Activated CD4-positive, alpha-beta T cell treated with anti-CD3 and anti-CD28 coated beads for 24 hours (primary cell): ENCODE measurements at places on chromosomes 4 and X.

- no peak for DNase-seq
Observed at GRCh38 chrX:136214551-136214950, 36.6 kb downstream of the MAP7D3 start.

GRCh38 chr4:114284629-114285028, 305.2 kb upstream of the ARSJ start:
- DNase-seq, result no peak

DNA sequence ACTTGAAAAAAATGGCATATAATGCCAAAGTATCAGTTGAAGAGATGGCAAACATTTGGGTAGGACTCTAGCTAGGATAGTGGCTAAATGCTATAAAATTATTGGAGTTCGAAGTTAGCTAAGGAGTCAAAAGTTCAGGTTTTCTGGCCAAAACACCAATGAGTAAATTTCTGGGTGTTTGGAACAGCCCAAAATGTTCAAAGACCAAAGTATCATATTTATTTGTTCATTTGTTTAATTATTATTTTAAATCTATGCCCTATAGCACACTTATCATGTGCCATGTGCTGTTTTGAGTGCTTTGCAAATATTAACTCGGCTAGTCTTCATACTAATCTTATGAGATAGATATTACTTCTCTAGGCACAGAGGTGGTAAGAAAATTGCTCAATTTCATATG, 285.5 kb downstream of the TEX13C start:
- no peak for DNase-seq

- no peak for DNase-seq
Observed at GRCh38 chr4:134754301-134755019, 552.9 kb upstream of the PABPC4L start.

- no peak for DNase-seq
Observed at GRCh38 chr4:80615099-80615498, 279.6 kb downstream of the CFAP299 start.

DNA sequence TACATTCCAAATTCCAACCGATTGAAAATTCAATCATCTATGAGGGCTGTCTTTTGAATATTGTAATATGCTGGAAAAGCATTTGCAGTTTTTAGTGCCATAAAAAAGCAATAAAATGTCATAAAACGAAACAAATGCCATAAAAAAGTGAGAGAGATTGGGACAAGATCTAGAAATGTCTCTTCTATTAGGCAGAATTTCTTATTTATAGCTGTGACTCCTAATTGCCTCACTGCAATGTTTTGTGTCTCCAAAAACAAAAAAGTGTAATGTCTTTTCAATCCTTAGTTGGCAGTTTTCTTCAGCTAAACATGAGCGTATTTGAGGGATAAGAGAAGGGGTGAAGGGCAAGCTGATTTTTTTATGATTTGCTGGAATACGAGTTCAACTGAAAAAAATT, 153.9 kb downstream of the NAF1 start:
- DNase-seq, result no peak

DNA sequence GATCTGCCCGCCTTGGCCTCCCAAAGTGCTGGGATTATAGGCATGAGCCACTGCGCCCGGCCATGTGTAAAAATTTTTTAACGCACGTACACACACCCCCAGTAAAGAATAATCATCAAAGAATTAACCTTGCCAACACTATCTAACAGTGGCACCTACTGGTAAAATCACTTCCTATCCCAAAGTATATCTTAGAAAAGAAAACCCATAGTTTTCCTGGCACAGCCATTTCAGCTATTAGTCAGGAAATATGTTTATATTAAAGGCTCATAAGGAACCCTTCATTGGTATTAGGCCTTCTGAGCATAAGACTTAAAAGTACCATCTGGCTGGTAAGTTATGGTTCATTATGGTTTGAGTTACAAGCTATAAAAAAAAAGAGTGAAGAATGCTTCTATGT, 14.1 kb downstream of the S100G start:
- no peak for DNase-seq

GRCh38 chrX:74902806-74903205, 22.4 kb downstream of the NEXMIF start:
- DNase-seq, result no peak

- no peak for DNase-seq
Observed at GRCh38 chr4:144185086-144185485, 44.6 kb upstream of the GYPA start.

DNA sequence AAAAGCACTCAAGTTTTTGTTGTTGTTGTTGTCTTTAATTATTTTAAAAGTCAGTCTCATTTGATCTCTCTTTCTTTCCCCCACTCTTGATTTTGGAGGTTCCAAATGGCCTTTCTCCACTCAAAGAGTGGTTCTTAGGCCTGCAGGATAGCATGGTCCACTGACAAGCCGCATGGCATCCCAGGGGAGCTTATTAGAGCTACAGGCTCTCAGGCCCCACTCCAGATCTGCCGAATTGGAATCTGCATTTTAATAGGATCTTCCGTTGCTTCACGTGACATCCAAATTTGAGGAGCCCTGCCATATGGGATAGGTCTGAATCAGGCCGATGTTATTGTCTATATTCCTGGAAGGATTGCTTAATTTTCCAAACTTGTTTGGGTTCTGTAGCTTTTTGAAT, 72.1 kb downstream of the CPE start:
- DNase-seq, result no peak

DNA sequence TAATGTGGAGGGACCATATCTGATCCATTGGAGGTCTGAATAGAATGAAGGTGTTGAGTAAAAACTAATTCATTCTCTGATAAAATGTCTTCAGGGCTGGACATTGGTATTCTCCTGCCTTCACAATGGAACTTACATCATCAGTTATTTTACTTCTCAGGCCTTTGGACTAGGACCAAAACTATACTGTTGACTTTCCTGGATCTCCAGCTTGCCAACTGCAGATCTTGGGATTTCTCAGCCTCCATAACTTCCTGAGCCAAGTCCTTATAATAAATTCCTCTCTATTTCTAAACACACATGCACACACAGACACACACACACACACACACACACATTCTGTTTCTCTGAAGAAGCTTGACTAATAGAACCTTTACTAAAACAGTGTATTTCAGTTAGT, 1858.6 kb upstream of the ADGRL3 start:
- DNase-seq, result no peak

DNA sequence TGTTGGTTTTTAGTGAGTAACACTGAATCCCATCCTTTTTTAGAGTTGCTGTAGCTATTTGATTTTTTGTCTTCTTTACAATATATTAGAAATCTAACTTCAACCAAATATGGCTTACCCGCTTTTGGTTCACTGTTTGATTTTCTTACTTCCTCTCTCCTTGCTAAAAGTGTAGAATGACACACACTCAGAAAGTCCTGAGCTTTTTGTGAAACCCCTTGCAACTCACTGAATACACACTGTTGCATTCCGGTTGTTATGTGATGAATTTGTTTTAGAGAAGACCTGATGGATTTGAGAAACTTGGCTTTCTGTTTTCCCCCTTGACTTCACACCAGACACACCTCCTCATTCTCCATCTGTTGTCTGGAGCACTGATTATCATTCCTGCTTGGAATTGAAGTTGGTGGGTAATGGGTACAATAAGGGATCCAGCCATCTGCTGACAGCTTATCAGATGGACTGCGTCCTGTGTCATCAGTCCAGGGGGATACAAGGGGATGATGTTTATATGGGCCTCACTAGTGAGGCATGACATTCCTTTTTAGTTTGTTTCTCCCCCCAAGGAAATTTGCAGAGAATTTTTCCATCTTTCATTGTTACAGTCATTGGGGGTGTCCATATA, 5.2 kb downstream of the TMEM164 start:
- DNase-seq, result no peak

GRCh38 chr4:72313121-72313520, 255.9 kb downstream of the ADAMTS3 start:
- DNase-seq, result no peak

DNA sequence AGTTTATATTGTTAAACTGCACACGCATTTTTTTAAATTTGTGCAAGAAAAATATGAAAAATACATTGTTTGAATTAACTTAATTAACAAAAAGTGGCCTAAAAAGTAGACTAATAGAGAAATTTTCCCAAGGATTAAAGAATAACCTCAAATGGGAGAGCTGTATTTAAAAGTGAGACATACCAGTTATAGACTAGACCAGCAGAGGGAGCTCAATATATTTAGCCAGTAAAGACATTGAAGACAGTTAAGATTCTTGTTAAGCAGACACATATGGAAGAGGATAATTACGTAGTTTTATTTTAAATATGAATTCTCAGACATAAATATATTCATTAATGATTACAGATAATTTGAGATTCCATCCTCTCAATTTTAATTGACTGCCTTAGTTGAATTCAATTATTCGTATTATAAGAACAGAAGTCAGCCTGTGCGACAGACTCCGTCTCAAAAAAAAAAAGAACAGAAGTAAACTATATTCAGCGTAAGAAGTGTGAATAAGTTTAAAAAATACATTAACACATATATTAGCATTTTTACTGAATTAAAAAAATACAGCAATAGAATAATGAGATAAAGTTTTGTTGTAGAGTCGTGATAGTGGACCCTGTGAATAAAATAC, 64.8 kb downstream of the GLRA3 start:
- no peak for DNase-seq

DNA sequence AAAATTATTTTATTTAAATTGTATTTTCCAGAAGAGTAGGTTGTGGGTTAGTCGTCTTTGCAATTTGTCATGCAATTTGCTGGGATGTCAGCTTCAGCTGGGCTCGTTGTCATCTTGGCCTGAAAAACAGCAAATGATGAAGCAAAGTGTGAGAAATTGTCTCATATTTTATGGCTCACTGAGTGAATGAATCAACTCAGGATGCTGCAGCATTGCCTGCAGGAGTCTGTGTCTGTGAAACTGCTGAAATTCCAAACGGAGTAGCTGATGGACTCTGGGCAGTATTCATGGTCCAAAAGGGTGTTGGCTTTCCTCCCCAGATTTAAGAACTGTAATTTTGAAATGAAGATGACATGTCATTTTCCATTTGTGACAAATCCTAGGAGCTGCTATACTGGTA, 37.2 kb downstream of the CXCL8 start:
- DNase-seq, result no peak

GRCh38 chrX:68431836-68432235, 1.5 kb downstream of the OPHN1 start:
- DNase-seq, result no peak

DNA sequence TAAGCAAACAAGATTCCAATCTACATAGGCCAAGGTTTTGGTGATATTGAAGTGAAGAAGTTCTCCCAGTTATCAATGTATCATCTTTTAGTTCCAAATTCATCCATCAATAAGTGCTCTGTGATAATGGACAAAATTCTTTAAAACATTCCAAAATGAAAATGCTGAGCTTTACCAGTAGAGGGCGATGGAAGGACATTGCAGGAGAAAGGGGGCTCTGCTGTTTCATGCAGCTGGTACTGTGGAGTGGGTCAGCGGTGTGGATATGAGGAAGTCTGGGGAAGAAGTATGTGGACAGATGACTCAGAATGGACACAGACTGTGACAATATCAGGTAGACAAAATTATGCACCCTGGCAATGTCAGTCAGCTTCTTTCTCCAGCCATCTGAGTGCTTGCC, 46.6 kb upstream of the HS6ST2 start:
- DNase-seq, result no peak

GRCh38 chr4:16896881-16897750, 1.3 kb downstream of the LDB2 start:
- DNase-seq, result no peak

- DNase-seq, result no peak
Observed at GRCh38 chr4:7366180-7366945, 68.4 kb downstream of the PSAPL1 start.

DNA sequence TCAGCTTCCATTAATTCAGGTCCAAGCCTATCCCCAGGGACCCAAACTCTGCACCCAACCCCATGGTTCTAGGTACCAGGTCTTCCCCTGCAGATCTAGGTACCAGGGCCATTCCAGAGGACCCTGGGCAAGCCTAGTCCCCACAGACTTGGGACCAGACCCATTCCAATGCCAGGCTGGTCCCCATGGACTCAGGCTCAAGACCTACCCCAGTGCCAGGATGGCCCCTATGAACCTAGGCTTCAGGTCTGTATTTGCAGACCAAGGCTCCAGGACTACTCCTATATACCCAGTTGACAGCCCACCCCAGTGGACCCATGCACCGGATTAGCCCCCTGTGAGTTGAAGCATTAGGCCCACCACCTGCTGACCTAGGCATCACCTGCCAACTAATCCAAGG, 8.9 kb downstream of the MTHFD2L start:
- no peak for DNase-seq

- DNase-seq, result no peak
Observed at GRCh38 chr4:77913348-77913747, 50.7 kb downstream of the MRPL1 start.

- DNase-seq, result no peak
Observed at GRCh38 chr4:161448550-161449180, 715.1 kb downstream of the FSTL5 start.

DNA sequence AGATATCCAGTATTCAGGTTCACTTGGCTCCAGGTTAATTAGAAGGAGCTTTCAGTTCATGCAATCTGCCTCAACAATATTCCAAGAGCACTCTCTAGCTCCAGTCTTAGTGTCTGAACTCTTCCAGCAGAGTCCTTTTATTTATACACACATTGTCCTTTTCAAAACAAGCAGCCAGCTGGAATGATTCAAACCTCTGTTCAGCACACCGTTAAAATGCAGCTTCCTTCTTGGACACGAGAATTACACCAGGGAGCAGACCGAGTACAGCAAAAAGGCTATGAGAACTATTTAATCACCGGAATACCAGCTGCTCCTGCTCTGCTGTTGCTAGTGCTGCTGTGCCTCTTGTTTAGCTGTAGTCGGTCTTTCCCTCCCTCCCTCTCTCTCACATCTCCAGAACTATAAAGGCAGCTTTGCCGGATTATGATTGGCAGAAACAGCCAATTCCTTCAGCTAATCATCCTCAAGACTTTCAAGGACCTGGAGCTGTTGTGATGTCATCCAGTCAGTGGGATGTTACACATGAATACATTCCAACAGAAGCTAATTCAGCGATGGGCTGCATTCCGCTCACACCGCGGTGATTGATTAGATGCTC, at the start of gene NDST4:
NDST4 (minus strand) TSS at position 115 of the 601 bp plus-strand sequence. CDS start 36,584 bp downstream, outside the sequence.
- DNase-seq, result no peak
